ENCODE measurements at places on chromosomes 12 and 14.

- DNase-seq: no peak
Observed at GRCh38 chr14:94075008-94075407, 6.0 kb downstream of the DDX24 start.

DNA sequence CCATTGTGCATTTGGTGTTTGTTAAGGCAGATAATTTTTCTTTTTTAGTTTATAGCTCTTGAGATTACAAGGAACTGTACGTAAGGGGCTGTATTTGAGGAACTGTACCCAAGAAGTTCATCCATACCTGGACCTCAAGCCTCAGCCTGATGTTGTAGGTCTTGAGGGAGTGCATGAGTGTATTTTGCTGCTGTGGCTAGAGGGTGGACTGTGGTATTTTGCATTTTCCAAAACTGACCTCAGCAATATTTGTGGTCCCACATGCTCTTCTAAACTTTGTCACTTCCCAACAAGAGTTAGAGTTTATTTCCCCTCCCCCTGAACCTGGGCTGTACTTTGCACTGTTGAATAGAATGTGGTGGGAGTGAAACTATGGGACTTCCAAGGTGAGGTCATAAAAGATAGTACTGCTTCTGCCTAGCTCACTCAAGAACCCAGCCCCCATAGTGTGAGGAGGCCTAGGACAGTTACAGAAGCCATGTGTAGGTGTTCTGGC is 42.2 kb upstream of the FBXO33 start:
- no peak for DNase-seq

GRCh38 chr12:78797196-78797931 is 67.2 kb upstream of the SYT1 start:
- peak; percentile 0 for DNase-seq

GRCh38 chr14:53064475-53064874 is 88.6 kb downstream of the DDHD1 start:
- DNase-seq: no peak

- DNase-seq: peak; percentile 7
Observed at GRCh38 chr14:34930591-34931091, 52.2 kb upstream of the SRP54 start.

DNA sequence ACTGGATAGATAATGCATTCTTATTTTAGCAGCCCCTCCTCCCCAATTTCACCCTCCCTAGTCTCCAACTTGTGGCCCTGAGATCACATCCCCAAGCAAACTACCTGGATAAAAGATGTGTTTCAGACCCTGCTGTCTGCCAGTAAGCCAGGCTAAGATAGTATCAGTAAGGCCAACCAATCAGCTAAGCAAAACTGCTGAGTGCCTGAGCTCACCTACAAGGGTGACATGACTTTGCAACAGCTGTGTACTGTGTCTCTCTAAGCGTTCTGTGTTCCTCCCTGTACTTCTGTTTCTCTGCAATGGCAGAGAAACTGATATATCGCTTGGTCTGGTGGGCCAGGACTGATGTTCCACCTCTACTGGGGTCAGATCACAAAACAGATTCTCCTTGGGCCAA is 224.9 kb downstream of the BTG1 start:
- no peak for DNase-seq

- DNase-seq: no peak
Observed at GRCh38 chr12:85466890-85467289, 186.9 kb downstream of the ALX1 start.

- peak; percentile 67 for DNase-seq
Observed at GRCh38 chr12:124363353-124363965, 68.6 kb downstream of the RFLNA start.

DNA sequence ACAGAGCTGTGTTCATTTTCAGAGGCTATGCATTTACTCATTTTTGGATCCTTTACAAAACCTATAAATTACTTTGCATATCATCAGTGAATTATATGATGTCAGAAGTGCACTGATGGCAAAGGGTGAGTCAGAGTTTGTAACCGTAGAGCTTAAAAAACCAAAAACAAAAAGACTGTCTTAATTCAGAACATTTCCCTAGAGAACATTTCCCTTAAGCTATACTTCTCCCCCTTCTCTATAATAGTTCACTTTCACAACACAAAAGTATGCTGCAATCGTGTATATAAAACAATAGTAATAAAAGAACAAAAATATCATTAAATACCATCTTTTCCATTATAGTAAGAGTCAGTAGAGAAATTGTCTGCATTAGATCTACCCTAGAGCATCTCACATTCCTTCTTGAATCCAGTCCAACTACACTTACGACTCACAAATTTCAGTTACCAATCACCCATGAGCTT is 934.9 kb downstream of the LRFN5 start:
- no peak for DNase-seq

DNA sequence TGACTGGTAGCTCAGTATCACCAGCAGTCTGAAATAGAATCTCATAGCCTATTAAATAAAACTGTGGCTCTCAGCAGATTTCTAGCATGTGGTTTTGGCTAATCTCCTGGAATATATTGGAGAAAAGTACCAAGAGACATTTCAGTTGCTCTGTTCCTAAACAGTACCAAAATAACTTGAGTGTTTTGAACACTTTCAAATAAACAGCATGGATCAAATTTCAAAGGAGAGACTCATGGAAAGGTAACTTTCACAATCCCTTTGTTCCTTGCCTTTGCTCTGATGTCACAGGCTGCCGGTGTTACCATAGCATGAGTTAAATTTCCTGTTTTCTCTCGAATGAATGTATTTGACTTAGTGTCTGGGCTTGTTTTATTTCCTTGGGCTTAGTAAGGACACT is 3.4 kb downstream of the ARG2 start:
- no peak for DNase-seq

DNA sequence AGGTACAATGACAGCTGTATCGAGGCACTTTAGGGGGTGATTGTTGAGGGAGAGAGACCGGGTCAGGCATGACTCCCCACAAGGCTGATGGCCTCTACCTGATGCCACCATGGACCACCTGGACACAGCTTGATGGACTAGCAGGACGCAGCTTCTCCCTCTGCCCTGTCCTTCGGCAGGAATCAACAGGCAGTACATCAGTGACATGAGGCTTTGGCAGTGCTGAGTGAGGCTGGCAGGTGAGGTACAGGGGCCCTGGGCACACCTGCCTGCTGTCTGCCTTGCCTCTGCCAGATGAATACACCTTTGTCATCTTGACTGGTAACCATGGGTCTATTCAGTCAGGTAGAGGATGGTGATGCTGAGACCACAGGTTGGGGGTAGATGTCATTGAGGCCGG is 25.3 kb upstream of the ESRRB start:
- DNase-seq: no peak

DNA sequence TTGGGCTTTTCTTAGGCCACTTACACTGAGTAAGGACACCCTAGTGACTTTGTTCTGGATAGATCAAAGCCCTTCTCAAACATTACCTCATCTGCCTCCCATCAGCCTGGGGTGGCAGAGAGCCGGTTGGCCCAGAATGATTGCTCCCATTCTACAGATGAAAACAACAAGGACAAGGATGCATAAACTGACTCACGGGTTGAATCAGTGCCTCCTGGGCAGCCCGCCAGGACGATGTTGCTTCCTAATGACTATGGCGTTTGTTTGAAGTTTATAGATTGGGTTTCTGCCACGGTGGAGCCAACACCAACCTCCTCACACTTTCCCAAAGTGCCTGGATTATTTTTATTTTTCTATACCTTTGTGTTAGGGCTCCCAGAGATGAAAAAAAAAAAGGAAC is 3.6 kb upstream of the VRK1 start:
- no peak for DNase-seq

All from muscle of back (tissue), 13 donors.